ENCODE measurements at places on chromosomes 7 and 10.

GRCh38 chr10:12712293-12712983 is 289.1 kb downstream of the CCDC3 start:
- no peak for DNase-seq

- peak; percentile 59 for DNase-seq
Measured at GRCh38 chr7:117402109-117402508, 25.2 kb downstream of the ASZ1 start.

DNA sequence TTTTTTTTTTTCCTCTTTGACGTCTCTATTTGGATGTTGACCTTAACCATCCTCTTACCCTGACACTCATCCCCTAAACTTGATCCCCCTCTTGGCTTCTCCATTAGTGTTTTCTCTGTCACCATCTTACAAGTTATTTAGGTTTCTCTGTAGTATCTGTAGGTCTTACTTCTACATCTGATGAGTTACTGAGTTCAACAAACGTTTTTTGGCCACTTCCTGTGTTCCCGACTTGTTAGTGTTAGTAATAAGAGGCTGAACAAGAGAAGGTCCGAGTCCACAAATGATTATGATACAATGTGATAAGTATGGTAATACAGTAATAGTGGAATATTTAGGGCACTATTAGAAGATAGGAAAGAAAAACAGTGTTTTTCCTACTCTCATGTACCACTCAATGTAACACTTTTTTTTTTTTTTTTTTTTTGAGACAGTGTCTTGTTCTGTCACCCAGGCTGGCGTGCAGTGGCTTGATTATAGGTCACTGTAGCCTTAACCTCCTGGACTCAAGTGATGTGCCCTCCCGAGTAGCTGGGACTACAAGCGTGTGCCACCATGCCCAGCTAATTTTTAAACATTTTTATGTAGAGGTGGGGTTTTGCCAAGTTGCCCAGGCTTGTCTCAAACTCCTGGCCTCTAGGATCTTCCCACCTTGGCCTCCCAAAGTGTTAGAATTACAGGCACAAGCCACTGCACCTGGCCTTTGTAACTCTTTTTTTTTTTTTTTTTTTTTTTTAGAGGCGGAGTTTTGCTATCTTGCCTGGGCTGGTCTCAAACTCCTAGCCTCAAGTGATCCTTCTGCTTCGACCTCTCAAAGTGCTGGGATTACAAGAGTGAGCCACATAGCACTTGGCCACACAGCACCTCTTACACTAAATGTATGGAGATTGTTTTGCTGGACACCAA is 12.5 kb downstream of the CCSER2 start:
- DNase-seq, result no peak

DNA sequence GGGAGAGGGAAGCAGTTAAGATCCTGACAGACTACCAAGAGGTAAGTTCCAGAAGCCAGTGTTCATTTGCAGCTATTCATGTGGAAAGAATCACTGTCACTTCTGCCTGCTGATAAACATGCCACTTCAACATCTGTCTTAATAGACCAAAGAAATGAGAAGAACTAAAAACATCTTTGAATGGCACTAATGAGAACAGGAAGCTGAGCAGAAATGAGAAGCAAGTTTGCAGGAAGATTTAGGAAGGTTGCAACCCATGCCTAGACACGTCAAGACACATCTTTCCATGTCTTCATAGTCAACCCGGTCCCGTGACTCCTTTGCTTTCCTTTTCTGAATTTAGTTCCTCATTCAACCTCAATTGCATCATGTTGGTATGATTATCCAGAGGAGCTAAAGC is 180.0 kb downstream of the PDE1C start:
- no peak for DNase-seq

DNA sequence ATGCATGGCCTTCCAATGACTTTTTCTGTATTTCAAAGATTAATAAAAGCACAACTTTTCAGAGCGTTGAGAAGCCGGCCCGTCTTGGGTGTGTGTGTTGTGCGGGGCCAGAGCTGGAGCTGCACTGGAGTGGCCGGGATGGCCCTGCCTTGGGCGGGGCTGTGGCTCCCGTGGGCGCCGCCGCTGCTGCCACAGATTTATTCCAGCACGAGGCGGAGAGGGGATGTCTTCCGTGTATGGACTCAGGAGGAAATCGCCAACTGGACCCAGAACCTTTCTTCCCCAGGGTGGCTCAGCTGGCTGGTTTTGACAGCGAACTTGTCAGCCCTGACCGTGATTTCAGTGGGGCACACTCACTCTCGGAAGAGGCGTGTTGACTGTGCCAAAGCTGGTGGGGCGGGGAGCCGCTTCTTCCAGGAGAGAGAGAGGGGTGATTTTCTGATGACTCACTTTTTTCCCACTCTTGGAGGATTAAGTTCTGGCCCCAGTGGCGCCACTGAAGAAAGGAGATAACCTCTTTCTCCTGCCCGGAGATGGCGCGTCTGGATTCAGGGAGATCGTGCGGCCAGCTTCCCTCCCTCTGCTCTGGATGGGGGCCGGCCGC is 72.4 kb downstream of the DNAJB6 start:
- peak; percentile 36 for DNase-seq

- no peak for DNase-seq
Measured at GRCh38 chr7:47441796-47442604, 139.9 kb downstream of the TNS3 start.

DNA sequence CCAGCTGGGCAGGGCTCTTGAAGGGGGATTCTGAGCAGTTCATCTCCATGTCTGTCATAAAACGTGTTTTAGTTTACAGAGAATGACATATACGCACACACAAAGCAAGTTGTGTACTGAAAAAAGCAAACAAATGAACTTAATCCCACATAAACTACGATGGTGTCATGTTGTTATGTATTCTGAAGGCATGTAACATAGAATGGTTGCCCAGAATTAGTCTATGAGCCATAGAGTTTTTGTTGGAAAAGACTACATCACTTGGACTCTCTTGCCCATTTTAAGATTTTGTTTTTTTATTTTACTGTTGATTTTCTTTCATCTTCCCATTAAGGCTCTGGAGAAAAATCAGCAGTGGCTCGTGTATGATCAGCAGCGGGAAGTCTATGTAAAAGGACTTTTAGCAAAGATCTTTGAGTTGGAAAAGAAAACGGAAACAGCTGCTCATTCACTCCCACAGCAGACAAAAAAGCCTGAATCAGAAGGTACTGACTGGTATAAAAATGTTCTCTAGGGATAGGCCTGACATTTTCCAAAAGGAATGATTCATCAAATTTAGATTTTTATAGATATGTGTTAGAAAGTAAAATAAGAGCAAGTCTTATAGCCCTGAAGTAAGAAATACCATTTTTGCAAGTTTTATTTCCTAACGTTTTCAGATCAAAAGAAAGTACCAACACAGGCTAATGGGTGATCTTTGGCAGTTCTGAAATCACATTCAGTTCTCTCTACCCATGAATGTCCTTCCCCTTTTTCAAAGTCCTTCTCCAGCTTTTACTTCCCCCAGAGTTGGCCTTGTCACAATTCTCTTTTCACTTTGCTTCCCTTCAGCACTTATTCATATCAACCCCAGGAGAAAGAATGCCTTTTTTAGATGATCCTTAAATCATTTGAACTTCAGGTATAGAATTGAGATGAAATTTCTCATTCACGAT is 18.9 kb downstream of the CEP55 start:
- peak; percentile 30 for DNase-seq

GRCh38 chr10:32795598-32796183 is 162.3 kb downstream of the ITGB1 start:
- peak; percentile 30 for DNase-seq

DNA sequence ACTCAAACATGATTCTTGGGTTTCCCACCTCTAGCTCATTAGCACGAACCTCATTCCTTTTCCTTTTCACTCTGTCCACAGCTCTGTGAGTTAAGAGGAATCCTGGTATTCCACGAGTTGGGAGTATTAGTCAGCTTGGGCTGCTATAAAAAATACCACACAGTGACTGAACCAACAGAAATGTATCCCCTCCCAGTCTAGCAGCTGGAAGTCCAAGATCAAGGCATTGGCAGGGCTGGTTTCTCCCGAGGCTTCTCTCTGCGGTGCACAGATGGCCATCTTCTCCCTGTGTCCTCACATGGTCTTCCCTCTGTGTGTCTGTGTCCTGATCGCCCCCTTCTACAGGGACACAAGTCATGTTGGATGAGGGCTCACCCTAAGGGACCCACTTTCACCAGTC is 261.6 kb downstream of the TNS3 start:
- DNase-seq, result peak; percentile 62
